Activated naive CD4-positive, alpha-beta T cell treated with anti-CD3 and anti-CD28 coated beads for 36 hours (primary cell): ENCODE measurements at places on chromosomes 7 and 10. TPM values are rescaled to one million over a fixed set of nuclear protein-coding genes. Genes with fewer than 3 reads are reported as not detected.

GRCh38 chr7:48182718-48183369, 11.6 kb downstream of the ABCA13 start:
- no peak overlapping the region for H3K4me3 ChIP-seq
- no peak overlapping the region for H3K27ac ChIP-seq

- no peaks in the 10 kb centered on the region for H3K36me3 ChIP-seq
- H3K4me3 ChIP-seq: no peak overlapping the region
- H3K4me1 ChIP-seq: peaks cover 3% of the 10 kb centered on the region
- no peak overlapping the region for H3K27ac ChIP-seq
- no peak for DNase-seq
These were observed 125.8 kb downstream of the DOCK4 start for GRCh38 chr7:112080441-112080840.

DNA sequence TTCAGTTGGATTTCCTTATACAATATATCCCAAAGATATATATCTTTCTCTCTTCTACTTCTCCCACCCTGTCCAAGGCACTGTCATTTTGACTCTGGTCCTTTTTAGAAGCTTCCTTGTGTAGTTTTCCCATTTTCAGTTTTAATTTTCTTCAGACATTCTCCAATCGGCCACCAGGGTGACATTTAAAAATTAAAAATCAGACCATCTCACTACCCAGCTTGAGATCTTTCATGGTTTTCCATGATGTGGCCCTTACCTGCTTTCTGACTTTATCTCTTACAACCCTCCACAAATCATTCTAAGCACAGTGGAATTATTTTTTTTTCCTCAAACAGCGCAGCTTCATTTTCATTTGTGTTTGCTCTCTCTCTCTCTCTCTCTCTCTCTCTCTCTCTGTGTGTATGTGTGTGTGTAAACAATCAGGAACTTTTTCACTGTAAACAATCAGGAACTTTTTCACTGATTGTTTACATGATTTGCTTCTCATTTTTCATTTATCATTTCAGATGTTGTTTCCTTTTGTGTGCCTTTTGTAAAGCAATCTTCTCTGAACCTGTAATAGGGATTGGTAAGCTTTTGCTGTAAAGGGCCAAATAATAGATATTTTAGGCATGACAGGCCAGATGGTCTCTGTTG, 348.9 kb downstream of the ATRNL1 start:
- no peak overlapping the region for H3K4me3 ChIP-seq
- H3K36me3 ChIP-seq: no peaks in the 10 kb centered on the region
- H3K27me3 ChIP-seq: no peaks in the 10 kb centered on the region

Gene SPDYE16
- total RNA-seq: 0.12 TPM

GRCh38 chr10:132963430-132963960, 21.1 kb upstream of the CFAP46 start:
- no peaks in the 10 kb centered on the region for H3K36me3 ChIP-seq
- no peak overlapping the region for H3K27ac ChIP-seq
- no peak for DNase-seq
- H3K27me3 ChIP-seq: peaks cover 14% of the 10 kb centered on the region
- H3K4me1 ChIP-seq: peaks cover 23% of the 10 kb centered on the region
- no peak overlapping the region for H3K4me3 ChIP-seq

DNA sequence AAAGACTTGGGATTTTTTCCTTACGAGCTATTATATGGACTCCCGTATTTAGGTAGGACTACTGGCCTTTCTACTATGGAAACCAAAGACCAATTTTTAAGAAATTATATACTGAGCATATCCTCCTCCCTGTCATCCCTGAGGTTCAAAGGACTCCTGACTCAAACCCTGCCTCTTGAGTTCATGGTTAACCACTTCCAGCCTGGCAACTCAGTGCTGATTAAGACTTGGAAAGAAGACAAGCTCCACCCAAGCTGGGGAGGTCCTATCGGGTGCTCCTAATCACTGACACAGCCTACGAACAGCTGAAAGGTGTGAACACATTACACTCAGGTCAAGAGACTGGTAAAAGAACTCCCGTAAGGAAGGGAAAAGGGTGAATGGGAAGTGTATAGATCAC, 66.8 kb downstream of the LYZL2 start:
- no peaks in the 10 kb centered on the region for H3K36me3 ChIP-seq
- H3K27me3 ChIP-seq: peaks cover 5% of the 10 kb centered on the region
- no peak overlapping the region for H3K27ac ChIP-seq
- no peaks in the 10 kb centered on the region for H3K4me1 ChIP-seq
- H3K4me3 ChIP-seq: no peak overlapping the region
